ENCODE measurements at places on chromosomes 7 and 10.

- DNase-seq = no peak
These were observed 53.6 kb downstream of the KAT6B start for GRCh38 chr10:74880041-74880440.

GRCh38 chr7:106392144-106392543 lies 107.4 kb upstream of the NAMPT start:
- DNase-seq = no peak

GRCh38 chr10:125055446-125055845 lies 104.9 kb downstream of the CTBP2 start:
- peak; percentile 61 for DNase-seq

DNA sequence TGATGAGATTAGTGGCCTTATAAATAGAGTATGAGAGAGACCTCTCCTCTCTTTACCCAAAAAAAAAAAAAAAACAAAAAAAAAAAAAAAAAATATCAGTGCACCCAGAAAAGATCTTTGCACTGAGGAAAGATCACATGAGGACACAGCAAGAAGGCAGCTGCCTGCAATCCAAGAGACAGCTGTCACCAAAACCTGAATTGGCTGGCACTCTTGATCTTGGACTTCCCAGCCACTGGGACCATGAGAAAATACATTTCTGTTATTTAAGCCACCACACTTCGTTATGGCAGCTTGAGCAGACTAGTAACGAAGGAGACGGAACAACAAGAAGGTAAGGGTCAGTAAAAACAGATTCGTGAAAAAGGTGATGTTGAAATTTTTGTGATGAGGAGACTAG lies 47.0 kb downstream of the TMEM106B start:
- DNase-seq = no peak

DNA sequence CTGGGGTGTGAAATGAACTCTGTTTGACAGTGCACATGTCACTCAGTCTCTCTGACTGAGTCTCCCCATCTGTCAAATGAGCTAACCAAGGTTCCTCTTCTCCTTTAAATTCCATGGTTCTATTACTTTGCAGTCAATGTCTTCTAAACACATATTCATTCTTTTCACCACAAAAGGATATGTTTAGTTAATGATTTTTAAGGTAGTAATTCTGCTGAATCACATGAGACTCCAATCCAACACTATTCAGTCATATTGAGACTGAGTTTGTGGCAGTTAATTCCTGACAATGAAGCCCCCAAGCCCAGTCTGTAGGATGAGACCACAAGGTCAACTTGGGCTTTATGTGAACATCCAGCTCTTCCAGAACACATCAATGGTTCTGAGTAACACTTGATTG lies 85.3 kb downstream of the CALN1 start:
- no peak for DNase-seq

- no peak for DNase-seq
These were observed 72.6 kb downstream of the FAM53B start for GRCh38 chr10:124671486-124672075.

DNA sequence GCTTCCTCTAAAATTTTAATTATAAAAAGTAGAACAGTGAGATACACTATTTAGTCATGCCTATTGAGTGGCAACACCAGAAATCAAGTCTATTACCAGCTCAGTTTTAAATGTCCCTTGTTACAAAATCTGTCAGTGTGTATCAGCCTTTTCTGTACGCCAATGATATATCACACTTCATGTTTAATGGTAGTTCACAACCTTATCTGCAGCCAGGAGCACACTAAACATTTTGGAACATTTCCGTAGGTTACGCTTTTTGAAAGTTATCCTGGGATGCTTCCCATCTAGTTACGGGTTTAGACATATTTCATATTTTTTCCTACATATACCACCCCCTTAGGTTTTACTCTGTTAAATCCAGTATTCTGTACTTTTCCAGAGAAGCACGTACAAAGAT lies 5.4 kb downstream of the HNRNPA2B1 start:
- no peak for DNase-seq

DNA sequence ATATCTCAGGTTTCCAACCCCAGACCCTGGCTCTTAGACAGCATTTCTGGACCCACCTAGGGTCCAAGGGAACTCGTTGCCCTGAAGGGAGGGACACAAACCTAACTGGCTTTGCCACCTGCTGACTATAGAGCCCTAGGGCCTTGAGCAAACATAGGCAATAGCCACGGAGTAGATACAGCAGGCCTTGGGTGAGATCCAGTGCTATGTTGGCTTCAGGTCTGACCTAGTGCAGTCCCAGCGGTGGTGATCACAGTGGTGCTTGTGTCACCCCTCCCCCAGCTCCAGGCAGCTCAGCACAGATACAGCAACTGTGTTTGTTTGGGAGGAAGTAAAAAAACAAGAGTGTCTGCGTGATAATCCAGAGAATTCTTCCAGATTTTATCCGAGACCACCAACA lies 9.7 kb upstream of the TNKS2 start:
- no peak for DNase-seq

DNA sequence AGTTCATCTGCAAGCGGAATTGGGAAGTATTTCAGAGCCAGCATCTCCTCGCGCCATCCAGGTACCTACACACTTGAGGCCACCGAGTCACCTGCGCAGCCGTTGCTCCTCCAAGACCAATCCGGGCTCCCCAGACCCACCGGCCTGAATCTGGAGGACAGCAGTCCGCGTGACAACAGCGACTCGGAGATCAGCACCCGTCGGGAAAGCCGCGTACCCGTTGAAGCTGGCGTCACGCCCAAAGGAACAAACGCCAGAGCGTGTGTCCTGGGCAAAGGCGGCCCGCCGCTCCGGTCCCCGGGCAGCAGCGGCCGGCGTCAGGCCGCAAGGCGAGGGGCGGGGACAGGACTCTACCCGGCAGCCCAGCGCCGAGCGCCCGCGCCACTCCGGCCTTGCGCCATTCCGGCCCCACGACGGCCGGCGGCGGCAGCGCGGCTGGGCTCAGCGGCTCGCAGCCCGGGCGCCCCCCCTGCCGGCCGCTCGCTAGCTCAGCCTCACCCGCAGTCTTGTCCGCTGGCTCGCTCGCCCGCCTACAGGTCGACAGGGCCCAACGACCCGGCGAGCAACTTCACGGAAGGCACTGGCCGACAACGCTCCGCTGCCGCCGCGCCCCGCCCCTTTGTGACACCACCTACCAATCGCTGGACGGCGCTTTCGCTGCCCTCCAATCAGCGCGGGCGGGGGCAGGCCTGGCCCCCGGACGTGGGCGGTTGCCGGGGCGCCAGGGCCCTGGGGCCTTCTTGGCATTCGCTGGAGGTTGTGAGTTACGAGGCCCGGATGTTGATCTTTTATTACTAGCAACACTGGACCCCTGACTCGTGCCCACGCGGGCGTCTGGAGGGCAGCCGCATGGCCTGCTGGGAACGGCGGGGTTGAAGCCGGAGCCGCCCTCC lies at the start of gene ZFAND4:
Gene ZFAND4, minus strand, starts transcription at position 592 of the 893 bp plus-strand sequence. CDS start 9,047 bp downstream, outside the sequence.
- peak; percentile 99 for DNase-seq

DNA sequence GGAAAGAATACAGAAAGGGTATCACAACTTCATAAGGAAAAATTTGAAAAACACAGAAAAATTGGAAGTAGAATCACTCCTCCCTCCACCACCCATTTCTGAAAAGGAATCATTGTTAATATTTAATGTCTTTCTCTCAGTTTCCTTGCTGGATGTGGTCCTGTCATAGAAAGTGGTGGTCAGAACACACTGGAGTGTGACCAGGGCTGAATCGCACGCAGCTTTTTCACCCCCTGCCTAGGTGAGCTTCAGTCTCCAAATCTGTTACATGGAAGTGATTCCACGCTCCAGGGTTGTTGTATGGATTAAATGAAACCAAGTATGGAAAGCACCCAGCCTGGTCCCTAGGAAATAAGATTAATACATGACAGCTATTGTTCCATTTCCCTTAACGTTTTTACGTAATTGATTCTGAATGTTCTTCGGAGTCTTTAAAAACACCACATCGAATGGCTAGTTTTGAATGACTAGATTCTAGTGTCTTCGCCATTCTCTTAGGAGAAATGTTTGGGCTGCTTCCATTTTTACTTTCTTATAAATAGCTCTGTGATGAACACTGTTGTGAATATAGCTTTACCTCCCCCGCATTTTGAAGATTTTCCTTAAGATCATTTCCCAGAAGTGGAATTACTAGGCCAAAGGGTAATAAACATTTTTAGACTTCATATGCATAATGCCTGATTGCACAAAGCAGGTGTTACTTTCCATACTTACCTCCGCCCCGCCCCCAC lies 10.9 kb upstream of the DUSP5 start:
- no peak for DNase-seq

- no peak for DNase-seq
These were observed 93.2 kb downstream of the SKIDA1 start for GRCh38 chr10:21432266-21432665.

DNA sequence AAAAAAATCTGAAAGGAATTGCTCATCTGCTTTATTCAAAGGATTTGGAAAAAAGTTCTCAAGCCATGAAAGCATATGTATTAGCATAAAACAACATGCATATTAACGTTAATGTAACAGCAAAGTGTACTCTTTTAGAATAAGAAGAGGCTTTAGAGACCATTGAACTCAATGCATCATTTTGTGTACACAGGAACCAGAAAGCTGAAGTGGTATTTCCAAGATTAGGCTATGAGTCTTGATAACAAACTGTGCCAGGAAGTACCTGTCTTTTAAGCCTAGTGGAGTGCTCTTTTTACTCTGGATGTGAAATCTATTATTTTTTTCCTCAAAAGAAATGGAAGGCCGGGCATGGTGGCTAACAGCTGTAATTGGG lies 164.2 kb downstream of the THSD7A start:
- DNase-seq = no peak

DNA sequence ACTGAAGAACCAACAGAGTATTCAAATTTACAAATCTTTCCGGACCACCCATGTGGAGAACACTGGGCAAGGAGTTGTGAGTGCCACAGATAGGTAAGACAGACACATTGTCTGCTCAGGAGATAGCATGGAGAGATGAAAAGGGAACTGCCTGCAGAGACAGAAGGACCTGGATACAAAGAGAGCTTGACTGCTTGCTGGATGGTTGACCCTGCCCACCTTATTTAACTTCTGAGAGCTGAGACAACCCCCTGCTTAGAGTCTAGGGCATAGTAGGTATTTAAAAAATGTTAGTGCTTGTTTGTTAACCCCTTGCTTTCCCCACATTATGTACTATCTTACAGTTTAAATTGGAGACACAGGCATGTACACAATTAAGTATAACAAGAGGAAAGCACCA lies 314.1 kb downstream of the THSD7A start:
- DNase-seq = no peak

GRCh38 chr10:133309100-133309719 lies 496 bp downstream of the ZNF511 start:
- peak; percentile 99 for DNase-seq

DNA sequence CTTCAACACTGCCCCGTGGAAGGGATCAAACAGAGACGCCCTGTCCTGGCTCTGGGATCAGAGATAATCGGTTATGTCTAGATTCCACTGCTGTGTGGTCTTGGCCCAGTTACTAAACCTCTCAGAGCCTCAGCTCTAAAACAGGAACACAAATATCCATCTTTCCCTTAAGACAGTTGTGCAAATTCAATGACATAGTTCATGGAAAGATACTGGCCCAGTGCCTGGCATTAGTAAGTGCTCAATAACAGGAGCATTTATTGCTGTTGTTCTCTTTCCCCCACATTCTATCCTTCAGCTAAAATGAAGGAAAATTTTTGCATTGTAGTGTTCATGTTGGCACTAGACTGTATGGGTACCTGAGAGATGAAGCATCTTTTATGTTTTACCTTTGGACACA lies 58.6 kb downstream of the TACC2 start:
- DNase-seq = no peak

DNA sequence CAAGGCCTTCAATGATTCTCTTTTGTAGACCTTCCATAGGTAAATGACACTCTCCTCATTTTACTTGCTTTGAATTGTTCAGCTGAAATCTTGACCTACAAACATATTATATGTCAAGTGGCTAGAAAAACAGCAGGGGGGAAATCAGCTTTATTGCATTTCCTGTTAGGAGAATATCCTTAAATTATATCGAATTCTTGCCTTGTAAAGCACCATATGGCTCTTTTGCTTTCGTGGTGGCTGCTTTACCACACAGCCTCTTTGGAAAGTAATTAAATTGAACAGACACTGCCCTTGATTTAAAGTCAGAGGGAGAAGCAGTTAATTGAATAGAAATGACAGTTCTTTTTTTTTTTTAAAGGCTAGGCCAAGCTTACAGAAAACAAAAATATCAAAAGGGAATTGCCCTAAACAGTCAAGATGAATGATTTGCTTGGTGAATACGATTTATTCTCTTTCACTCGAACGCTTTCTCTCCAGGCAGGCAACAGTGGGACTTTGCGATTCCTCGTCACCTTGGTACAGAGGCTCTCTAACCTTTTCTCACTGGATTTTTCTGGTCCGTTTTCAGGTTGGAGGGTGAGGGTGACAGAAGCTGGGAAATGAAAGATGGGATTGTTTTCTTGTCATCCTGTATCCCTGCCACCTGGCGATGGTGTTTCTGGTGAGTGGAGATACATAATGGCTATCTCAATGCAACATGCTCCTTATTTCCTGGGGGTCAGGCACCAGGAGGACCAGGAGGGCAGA lies 126.0 kb downstream of the GATA3 start:
- DNase-seq = no peak

DNA sequence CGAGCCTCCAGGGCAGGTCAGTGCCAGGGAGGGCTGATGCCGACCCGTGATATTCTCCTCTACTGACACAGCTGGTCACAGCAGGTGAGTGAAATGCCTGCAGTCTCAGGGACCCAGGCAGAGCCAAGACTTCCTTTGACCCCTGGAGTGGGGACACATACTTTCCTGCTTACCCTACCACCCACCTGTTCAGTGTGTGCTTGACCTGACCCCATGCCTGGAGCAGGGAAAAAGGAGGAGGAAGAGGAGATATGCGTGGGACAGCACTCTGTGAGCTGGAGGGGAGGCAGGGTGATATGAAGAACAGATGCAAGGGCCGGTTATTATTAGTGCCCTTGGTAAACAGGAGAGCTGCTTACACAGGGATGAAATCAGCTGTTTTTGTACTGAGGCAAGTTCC lies 40.8 kb upstream of the WIPF3 start:
- no peak for DNase-seq

- peak; percentile 95 for DNase-seq
These were observed 9.4 kb upstream of the PSAP start for GRCh38 chr10:71860243-71861029.

- DNase-seq = no peak
These were observed 5.5 kb downstream of the LFNG start for GRCh38 chr7:2524808-2525657.

- peak; percentile 48 for DNase-seq
These were observed 19.6 kb downstream of the TTYH3 start for GRCh38 chr7:2651336-2651735.

DNA sequence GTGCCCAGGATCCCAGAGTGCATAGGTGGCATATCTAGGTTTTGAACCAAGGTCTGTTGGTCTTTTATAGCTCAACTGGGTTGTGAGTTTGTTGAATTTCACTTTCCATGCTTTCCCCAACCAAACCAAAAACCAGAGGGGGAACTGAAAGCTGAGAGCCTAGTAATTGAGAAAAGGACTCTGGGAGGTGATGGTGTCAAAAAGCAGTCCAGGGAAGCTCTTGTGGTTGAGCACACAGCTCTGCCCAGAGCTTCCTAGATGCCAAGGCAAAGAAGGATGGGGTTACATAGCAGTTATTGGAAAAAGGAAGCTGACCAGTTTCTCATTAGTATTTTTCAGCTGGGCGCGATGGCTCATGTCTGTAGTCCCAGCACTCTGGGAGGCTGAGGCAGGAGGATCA lies 9.9 kb downstream of the POR start:
- no peak for DNase-seq

Measured in aorta (tissue), 5 donors.